NCI-H2171 treated with DMSO at 0.1 percent for 48 hours (cell line): ENCODE measurements at places on chromosomes 7 and 10.

GRCh38 chr7:45036796-45037195 is 36.8 kb downstream of the CCM2 start:
- DNase-seq = no peak

DNA sequence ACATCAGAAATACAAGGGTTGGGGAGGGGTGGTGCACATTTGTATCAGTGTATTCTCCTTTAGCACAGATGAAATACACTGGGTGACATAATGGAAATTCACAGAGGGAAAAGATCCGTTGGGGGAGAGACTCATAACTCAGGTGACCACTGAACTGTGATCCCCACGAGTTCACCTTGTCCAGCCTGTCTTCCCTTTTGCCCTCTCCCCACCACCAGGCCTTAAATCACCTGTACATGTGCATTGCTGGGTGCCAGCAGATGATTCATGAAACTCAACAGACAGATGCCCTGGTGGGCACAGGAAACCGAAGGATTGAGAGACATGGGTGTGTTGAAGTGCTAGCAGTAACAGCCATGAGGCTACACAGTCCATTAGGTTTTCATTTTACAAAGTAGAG is 253.3 kb downstream of the PLXNA4 start:
- no peak for DNase-seq

GRCh38 chr7:105006367-105007136 is 7.5 kb upstream of the KMT2E start:
- no peak for DNase-seq

GRCh38 chr10:111445667-111446066 is 368.8 kb downstream of the ADRA2A start:
- no peak for DNase-seq

GRCh38 chr10:96740579-96741281 is 20.4 kb upstream of the PIK3AP1 start:
- no peak for DNase-seq

DNA sequence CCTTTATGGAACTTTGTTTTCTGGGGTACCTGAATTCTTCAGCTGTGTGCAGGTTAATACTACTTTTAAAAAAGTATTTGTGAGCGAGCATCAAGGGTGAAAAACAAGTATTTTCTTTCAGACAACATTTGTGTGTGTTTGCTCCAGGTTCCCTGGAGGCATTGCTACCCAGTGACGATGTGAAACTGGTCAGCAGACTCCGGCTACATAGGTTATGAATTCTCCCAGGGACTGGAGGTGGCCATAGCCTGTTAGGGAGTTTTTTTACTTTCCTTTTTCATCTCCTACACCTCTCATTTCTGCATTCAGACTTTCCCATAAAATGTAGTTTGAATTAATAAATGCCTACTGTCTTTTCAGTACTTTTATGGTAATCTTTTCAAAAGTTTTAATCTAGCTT is 7.6 kb downstream of the AKR1D1 start:
- DNase-seq = no peak

GRCh38 chr10:75401569-75402485 is at the start of gene ZNF503:
Gene ZNF503 (minus strand): TSS chr10:75401764. CDS start chr10:75401419, 345 bp downstream.
- peak; percentile 94 for DNase-seq

DNA sequence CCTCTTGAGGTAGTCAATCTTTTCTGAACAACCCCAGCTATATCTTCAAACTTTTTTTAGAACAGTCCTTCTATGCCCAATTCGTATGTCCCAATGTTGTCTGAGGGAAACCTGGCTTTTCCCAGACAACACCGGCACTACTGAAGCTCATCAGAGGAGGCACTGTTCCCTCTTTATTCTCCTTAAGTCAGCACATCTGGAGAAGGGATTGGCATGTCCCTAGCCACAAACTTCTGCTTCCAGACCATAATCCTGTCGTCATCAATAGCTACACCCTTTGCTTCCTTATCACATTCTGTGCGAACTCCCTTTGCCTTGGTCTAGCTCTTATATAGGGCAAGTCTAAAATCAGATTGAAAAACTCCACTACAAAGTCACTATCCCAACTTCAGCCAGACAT is 22.9 kb downstream of the PON3 start:
- no peak for DNase-seq
